ENCODE measurements at places on chromosomes 7 and 10. TPM values are rescaled to one million over a fixed set of nuclear protein-coding genes. Genes with fewer than 3 reads are reported as not detected.

The CALHM2 gene
- total RNA-seq = 15.7 TPM

The ZNF853 gene
- total RNA-seq = 0.79 TPM

The OR2A5 gene
- total RNA-seq = not detected

- DNase-seq = no peak
Observed at GRCh38 chr7:87003872-87004798, 55.3 kb downstream of the ELAPOR2 start.

GRCh38 chr10:88892222-88892967 lies 12.3 kb downstream of the STAMBPL1 start:
- DNase-seq = no peak

DNA sequence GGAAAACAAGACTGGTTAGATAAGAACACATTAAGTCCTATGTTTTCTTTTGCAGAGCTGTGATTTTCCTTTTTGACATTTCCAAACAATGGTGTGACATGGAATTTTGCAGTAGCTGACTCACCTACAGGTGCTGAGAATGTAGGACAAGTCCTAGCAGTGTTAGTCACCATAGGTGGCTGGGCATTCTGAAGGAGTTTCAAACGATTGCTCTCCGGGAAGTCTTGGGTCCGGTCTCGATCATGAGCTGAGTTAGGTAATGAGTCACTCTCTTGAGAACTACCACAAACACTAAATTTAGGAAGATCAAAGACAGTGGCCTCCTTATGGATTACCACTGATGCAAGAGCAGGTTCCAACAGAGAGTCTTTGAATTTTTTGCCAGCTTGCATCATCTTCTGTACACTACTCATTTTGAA lies 3.6 kb downstream of the FIGNL1 start:
- peak; percentile 68 for DNase-seq

- DNase-seq = no peak
Observed at GRCh38 chr10:72137583-72137982, 49.2 kb upstream of the SPOCK2 start.

GRCh38 chr7:141593134-141593533 lies 41.9 kb downstream of the AGK start:
- peak; percentile 2 for DNase-seq

Data from pulmonary artery endothelial cell (primary cell).